ENCODE measurements at places on chromosomes 2 and 18.

- peak; percentile 4 for DNase-seq
These were observed 330.0 kb upstream of the PKDCC start for GRCh38 chr2:41717839-41718238.

GRCh38 chr18:47730795-47731194 is 199.7 kb downstream of the SMAD2 start:
- DNase-seq, result no peak

- no peak for DNase-seq
These were observed 6.7 kb upstream of the QPCT start for GRCh38 chr2:37337620-37338280.

DNA sequence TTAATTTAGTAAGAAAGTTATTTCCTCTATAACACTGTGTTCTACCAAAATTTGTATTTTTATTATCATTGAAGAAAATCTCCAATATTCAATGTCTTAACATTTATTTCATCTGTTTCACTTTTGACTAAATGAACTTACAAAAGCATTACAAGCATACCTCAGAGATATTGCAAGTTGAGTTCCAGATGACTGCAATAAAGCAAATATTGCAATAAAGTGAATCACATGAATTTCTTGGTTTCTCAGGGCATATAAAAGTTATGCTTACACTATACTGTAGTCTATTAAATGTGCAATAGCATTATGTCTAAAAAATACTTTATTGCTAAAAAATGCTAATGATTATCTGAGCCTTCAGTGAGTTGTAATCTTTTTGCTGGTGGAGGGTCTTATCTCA is 78.3 kb downstream of the TTC32 start:
- DNase-seq, result no peak

- no peak for DNase-seq
These were observed 21.6 kb upstream of the SPATA3 start for GRCh38 chr2:230974096-230974913.

GRCh38 chr18:72155327-72155726 is 388.8 kb downstream of the CBLN2 start:
- DNase-seq, result peak; percentile 77

DNA sequence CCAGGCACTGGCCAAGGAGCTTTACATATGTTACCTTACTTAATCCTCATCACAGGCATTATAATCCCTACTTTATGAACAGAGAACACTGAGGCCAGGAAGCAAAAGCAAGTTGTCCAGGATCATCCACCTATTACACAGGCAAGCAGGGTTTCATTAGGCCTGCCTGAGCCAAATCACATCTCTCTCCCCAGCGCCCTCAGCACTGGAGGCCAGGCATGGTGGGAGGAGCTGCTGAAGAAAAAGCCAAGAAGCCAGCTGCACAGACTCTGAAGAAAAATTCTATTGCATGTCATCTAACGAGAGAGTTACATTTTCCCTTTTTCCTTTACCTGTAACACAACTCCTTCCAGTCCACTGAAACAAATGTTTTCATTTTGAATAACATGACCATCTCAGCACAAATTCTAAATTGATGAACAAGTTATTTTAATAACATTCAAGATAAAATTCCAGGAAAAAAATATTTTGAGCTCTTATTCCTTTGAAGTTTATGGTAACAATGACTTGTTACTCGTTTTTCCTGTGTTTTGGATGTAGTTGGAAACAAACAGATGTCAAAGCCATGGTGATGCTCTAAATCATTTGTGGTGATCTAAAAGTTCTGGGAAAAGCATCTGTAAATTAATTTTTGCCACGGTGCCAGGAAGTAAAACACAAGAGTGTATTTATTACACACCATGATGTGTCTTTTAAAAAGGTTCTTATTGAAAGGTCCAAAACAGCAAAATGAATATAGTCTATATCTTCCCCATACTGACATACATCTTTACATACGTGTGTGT is 139.0 kb upstream of the ITGB6 start:
- DNase-seq, result no peak

- no peak for DNase-seq
These were observed 40.5 kb downstream of the HS6ST1 start for GRCh38 chr2:128277961-128278681.

DNA sequence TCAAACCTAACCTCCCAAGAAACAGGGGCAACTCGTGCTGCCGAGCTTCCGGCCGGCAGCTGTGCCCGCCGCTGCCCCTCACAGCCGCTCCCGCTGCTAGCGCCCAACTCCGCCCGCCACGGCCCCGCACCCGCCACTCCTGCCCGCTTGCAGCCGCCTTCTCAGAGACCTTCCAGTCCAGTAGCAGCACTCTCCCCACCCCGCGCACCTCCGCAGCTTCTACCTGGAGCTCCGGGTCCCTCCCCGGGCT is 722 bp upstream of the C2orf15 start:
- peak; percentile 82 for DNase-seq

DNA sequence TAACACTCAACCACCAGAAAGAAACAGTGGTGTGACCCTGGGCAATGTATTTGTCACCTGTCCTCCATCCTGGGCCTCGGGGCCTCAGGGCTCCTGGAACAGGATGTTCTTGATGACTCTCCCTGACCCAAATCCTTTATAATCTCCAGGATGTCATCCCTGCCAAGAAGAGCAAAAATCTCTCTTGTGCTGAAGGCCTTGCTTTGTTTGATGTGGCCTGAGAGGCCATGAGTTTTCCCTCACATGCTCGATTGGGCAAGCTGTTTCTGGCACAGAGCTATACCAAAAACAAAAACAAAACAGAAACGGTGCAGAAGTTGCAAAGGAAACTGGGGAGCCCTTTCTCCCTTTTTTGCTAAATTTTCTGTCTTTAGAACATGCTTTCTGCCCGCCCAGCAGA is 35.7 kb upstream of the ST3GAL5 start:
- DNase-seq, result no peak

- no peak for DNase-seq
These were observed 311.1 kb downstream of the TXNL1 start for GRCh38 chr18:56327191-56327885.

- DNase-seq, result peak; percentile 73
These were observed at the start of gene FHL2 for GRCh38 chr2:105398336-105399206. FHL2 (minus strand) TSS chr2:105399051; CDS start chr2:105386516, 12,535 bp downstream.

DNA sequence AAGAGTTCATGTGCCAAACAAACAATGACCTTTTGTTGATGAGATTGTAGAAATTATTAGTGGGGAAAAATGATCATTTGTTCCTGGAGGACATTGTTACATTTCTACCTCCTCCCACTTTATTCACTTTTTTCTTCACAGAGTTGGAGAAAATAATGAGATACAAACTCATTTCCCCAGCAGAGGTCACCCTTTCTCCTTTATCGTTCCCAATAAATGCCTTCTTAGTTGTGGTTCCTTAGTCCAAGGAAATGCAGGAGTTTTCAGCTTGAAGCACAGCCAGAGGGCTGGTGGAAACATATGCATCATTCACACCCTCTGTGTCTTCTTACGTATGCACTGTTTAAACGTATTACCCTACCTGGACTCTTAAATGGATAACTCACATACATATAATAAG is 108.8 kb downstream of the SLC4A3 start:
- peak; percentile 40 for DNase-seq

GRCh38 chr2:167857416-167857815 is 390.0 kb downstream of the STK39 start:
- DNase-seq, result no peak

- no peak for DNase-seq
These were observed 56.3 kb downstream of the GLI2 start for GRCh38 chr2:120791962-120792297.

- peak; percentile 63 for DNase-seq
These were observed 80.0 kb downstream of the GFPT1 start for GRCh38 chr2:69306822-69307578.

DNA sequence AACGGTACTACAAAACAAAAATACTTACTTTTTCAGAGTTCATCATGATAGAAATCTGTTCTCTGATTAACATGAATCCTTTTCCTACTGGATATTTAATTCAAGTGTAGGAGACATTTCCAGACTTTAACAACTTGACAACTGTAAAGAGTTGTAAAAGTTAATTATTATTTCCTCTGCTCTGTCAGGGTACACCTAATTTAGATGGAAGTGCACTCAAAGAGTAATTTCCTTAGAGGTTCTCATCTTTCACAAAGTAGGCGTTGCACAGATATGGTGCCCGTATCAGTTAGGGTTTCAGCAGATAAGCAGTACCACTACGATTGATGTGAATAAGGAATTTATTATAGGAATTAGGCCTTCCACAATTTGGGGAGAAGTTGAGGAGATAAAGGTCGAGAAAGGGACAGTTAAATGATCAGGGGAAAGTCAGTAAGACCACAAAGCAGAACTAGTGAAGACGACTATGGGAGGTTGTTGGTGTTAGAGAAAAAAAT is 16.2 kb upstream of the PDE11A start:
- DNase-seq, result no peak

- no peak for DNase-seq
These were observed 385.5 kb downstream of the SETBP1 start for GRCh38 chr18:45066210-45066609.

DNA sequence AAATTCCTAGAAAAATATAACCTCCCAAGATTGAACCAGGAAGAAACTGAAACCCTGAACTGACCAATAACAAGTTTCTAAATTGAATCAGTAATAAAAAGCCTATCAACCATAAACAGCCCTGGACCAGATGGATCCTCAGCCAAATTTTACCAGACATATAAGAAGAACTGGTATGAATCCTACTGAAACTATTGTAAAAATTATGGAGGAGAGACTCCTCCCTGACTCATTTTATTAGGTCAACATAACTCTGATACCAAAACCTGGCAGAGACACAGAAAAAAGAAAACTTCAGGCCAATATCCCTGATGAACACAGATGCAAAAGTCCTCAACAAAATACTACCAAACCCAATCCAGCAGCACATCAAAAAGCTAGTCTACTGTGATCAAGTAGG is 11.3 kb downstream of the NT5C1B start:
- DNase-seq, result no peak

DNA sequence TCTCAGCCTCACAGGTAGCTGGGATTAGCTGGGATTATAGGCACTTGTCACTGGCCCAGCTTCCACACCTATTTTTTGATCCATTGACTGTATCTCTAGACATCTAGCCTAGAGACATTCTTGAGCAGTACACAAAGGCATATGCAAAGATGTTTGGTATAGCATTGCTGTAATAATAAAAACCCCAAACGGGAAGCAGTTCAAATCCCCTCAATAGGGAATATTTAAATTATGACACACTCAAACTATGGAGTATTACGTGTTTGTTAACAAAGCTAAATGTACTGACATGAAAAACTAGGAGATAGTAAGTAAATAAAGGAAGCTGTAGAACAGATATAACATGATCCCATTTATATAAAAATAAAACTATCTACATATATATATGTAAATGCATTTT is 27.7 kb downstream of the DOK1 start:
- DNase-seq, result no peak

- peak; percentile 34 for DNase-seq
These were observed 3.9 kb downstream of the SLC35F6 start for GRCh38 chr2:26767894-26768487.

DNA sequence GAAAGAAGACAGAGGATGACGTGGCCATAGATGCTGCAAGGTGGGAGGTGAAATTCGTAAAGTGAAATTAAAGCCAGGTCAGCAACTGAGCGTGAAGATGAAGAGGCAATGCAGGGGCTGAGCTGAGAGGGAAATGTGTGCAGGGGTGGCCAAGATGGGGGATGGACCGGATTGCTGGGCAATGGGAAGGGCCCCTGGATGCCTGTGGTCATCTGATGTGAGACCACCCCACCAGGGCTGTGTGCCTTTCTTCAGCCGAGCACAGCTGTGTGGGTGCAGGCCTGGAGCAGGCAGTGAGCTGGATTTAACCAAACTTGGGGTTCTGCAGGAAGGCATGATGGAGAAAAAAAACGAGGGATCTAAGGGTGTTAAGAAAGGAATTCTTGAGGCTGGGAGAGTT is 80.4 kb downstream of the ZCCHC2 start:
- no peak for DNase-seq

DNA sequence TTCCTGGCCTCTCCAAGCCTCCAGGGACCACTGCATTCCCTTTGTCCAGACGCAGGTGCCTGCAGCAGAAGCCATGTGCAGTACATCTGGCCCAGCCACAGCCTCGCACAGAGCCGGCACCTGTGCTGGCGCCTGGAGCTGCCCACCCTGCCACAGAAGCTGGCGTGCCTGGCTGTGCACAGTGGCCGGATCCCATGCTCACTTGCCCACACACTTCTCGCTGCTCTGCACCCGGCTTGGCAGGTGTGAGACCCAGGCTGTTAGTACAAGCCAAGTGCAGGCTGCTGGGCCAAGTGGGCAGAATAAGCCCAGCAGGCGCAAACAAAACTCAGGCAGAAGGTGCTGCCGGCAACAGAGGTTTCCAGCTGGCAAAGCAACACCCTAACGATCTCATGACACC is 124.5 kb upstream of the CCDC150 start:
- DNase-seq, result peak; percentile 67

DNA sequence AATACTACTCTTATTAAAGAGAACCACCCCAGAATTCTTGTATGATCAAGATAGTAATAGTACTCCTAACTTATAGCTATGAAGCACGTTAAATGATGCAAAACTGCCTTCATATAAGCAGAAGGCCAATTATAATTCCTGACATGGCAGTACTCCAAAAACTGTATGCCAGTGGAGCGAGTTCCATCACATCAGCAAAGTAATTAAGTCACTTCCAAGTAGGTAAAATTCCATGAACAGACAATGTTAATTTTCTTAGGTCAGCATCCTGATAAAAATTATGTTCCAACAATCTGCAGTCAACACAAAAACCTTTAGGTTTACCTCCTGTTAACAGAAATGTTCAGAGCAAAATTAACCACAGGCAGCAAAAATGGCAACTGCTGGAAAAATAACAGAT is 136.7 kb downstream of the CDH2 start:
- DNase-seq, result no peak

DNA sequence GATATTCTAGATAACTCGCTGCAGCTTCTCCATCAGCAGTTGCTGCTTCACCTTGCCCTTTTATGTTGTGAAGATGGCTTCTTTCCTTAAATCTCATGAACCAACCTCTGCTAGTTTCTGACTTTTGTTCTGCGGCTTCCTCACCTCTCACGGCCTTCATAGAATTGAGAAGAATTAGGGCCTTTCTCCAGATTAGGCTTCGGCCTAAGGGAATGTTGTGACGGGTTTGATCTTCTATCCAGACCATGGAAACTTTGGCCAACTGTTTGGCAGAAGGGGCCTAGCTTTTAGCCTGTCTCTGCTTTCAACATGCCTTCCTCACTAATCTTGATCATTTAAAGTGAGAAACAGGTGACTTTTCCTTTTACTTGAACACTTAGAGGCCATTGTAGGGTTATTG is 199.9 kb downstream of the CYP26B1 start:
- DNase-seq, result no peak

- no peak for DNase-seq
These were observed 143.4 kb downstream of the TRIM43 start for GRCh38 chr2:95734976-95735890.

GRCh38 chr2:179985163-179985820 is 21.8 kb downstream of the CWC22 start:
- DNase-seq, result no peak

DNA sequence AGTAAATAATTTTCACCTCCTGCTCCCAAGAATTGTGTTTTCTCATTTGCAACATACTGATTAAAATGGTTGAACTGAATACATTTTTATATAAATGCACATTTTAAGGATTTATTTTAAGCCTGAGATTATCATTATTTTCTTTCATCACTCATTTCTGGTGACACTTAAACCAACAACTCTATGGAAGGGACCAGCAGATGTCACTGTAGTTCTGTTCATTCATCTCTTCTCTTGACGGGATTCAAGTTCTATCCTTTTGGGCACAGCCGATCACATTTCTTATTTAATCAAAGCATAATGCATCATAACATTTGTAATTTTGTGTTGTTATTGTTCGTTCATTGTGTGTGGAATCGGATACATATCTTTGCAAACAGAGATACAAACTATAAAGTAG is 417.9 kb downstream of the HRH4 start:
- peak; percentile 4 for DNase-seq
